ENCODE measurements at places on chromosomes 12 and 14.

GRCh38 chr12:74381958-74382357 lies 155.7 kb upstream of the ATXN7L3B start:
- no peak for DNase-seq

DNA sequence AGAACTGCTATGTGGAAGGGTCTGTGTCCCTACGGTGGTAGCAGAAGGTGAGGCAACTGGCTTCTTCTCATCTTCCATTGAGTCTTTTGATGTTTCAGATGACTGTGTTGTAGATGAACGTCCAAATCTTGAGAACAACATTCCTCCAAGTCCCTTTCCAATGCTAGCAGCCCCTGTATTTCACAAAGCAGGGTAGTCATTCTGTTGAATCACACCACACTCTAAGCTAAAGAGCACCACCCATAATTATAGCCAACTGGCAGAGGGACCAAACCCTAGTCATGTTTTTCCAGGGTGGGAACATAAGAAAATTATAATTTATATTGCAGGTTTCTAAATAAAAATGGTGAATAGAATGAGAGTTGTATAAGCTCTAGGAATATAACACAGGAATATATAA lies 98.7 kb downstream of the DDHD1 start:
- no peak for DNase-seq

DNA sequence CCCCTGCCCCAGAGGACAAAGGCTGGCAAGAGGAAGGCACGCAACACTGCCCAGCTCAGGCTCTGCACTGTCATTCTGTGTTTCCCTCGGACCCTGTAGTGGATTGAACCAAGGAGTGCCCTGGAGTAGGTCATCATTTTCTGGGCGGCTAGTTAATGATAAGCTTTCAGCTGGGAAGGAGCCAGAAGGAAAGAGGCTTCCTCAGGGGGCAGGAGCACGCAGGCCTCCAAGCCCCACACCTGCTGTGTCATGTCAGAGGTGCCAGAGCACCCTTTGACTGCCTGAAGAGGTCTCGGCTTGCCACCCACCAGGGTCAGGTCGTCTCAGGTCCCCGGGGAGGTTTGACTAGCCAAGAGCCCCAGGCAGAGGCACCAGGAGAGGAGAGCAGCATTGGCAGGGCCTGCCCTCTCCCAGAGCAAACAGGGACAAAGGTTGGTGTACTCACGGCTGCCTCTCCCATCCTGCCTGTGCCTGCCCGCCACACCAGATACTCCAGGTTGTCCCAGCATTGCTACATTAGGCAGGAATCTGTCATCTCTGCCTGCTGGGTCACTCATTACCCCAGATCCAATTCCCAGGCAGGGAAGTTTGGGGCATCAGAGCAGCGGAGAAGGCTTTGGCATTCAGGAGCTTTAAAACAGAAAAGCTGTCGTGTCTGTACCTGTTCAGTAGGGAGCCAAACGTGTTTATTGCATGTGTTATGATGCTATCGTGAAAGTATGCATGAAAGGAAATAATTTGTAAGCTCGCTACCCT lies 33.5 kb upstream of the ATP2A2 start:
- DNase-seq: no peak

- no peak for DNase-seq
Observed at GRCh38 chr14:64879635-64880220, at the start of gene SPTB. TSS of gene SPTB (minus strand) at chr14:64879907. CDS start at chr14:64823094, 56,813 bp downstream.

GRCh38 chr12:52439845-52440244 lies 5.7 kb upstream of the KRT75 start:
- DNase-seq: no peak

DNA sequence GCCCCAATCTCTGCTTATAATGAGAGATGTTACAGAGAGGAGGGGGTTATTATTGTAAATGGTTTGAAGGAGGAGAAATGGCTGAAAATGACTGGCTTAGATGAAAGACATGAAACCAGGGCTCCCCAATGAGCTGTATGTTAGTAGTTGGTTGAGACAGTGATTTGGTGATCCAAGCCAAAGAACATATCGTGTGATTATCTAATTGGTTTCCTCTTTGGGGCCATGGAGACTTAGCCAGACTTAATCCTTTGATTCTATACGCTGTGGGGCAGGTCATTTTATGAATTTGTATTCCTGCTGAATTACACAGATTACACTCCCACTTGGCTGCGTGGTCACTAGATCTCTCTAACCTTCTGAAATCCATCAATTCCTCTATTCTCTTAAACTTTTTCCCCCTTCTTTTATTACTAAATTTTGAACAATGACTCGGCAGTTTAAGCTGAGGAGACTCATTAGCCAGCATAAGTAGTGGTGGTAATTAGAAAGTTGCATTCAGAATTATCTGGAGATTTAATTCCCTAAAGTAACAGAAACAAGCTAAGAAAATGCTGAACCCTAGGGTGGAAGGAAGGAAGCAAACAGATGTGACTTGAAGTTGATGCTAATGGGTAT lies 5.3 kb downstream of the TTC8 start:
- DNase-seq: no peak

- no peak for DNase-seq
Observed at GRCh38 chr12:1313906-1314305, 280.5 kb downstream of the FBXL14 start.

DNA sequence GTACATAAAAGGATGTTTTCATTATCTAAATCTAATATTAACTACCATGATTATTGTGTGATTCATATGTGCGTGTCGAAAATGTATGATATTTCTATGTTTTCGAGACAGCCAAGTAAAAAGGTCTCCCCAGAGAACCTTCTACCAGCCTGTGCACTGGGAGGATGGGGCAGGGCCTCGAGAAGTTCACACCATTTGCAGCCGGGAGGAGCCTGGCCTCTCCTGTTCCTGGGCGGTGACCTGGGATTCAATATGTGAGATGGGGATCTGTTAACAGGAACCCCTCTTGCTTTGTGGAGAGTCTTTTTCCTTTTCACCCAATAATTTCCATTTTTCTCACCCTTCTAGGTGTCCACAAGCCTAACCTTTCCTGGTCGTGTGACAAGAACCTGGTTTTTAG lies 189.3 kb downstream of the IPO8 start:
- no peak for DNase-seq

- DNase-seq: no peak
Observed at GRCh38 chr14:101730626-101731186, 30.8 kb upstream of the PPP2R5C start.

GRCh38 chr12:64696080-64696741 lies 63.0 kb downstream of the GNS start:
- DNase-seq: no peak

DNA sequence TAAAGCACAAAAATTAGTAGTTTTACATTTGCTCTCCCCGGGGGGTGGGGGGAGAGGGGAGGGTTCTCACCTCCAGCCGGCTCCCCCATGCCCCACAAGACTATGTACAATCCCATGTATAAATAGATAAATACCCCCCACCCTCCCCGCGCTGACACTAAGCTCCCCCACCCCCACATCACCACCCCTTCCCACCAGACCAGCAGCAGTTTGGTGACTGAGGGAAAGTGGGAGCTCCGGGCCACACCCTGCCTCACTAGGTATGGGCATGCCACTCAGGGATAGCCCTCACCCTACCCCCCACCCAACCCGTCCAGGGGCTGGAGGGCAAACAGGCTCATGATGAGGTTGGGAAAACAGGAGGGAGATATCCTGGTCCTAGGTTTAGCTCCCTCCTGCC lies 1.9 kb upstream of the PRKAG1 start:
- no peak for DNase-seq

GRCh38 chr12:92297932-92298696 lies 152.5 kb upstream of the BTG1 start:
- DNase-seq: no peak

- DNase-seq: no peak
Observed at GRCh38 chr14:91373591-91374254, 43.9 kb downstream of the CCDC88C start.

Measured in SIG-M5 (cell line).